ENCODE measurements at places on chromosomes 1 and 21. TPM values are rescaled to one million over a fixed set of nuclear protein-coding genes. Genes with fewer than 3 reads are reported as not detected.
A peak's percentile ranks its signal among the peaks of the same experiment; 100 is the strongest.

GRCh38 chr1:5915587-5916571 lies 76.3 kb downstream of the NPHP4 start:
- DNase-seq: peak; percentile 54

DNA sequence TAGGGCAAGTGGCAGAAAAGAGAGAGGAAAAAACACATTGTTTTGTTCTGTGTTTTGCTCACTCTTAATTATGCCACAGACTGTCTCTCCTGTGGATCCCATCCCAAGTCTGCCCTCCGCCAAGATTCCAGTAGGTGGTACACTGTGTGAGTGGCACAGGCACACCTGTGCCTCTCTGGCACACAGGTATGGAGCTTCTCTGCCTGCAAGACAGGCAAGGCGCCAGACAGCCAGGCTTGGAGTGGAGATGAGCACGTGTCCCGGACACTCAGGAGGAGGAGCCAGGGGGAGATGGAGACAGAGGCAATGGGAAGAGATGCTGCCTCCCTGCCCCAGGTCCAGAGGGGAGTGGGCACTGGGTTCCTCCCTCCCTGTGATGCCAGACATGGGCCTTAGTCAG lies 6.5 kb upstream of the GRIK3 start:
- DNase-seq: no peak

DNA sequence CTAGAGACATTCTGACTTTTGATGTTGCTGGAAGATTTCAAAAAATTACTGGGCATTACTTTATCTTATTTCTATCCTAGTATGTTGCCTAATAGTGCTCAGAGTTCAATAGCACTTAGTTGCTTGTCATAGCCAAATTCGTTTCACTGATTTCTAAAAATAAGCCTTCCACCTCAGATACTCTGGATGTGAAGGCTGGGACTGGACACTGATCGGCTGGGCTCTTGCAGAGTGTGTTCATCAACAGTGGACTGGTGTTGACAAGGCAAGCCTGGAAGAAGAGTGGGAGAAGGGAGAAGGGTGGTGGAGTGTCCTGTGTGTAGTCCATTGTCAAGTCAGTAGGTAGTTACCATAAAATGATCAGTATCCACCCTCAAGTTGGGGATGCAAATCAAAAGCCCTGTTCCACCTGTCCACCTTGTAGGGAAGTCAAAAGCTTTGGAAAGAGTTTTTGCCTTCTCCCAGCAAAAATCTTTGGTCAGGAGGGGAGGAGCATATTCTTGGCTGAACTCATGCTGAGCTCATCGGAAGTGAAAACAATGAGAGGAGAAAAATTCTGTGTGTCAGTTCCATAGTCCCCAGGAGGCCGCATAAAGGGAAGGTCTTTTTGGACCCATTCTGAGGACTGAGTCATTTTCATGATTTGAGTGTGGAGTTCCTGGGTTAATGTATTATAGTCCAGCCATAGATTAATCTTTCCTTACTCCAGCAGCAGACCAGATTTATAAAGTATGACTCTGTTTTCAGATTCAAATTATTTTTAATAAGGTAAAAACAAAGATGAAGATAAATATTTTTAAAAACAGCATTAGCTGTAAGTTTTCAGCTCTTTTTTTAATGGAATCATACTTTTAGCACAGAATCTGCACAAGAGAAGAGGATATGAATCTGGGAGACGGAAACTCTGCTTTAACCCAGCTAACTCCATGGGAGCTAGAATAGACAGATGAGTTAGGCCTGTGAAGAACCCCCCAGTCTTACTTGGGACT lies 99.5 kb upstream of the BMP8A start:
- peak; percentile 91 for DNase-seq

The DDR2 gene
- 3.4 TPM for total RNA-seq

- DNase-seq: no peak
These were observed 92.8 kb downstream of the LYPLAL1 start for GRCh38 chr1:219266524-219266923.

DNA sequence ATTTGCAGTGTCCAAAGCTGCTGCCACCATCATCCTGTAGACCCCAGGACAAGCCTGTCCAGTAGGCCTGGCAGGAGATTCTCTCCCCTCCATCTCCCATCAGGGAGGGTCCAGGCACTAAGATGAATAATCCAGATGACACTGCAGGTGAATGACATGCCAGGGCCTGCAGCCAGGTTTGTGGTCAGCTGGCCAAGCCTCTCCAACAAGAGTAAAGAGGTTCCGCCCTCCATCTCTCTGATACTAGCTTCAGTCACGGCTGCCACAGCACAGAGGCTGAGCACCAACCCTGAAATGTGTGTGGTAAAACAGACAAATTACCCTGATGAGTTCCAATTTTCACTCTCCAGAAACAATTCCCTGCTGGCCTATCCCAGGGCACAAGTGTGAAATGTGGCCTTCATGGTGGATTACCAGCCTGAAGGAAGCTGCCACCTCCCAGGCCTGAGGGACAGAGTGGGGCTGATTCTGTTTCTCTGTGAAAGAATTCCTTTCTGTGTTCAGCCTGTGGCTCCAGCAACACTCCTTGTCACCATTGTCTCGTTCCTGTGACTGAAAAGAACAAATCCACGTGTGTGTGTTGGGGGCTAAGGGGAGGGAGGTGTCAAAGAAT lies 19.9 kb upstream of the LHX4 start:
- no peak for DNase-seq

DNA sequence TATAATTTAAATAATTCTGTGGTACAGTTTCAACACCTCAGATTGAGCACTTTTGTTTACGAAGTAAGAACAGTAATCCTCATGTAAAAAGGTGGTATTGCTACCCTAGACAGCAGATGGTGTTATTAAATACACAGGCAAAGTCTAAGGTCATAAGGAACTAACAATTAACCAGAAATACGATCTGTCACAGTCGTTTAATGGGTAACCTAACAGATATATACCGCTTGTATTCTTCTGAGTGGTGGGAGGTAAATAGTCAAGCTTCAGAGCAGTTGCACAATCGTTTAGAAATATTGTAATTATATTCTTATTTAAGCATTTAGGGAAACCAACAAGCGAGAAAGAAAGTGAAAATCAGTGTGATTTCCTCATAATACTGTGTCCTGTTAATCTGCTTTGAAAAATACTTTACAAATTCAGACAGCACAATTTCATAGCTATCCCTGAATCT lies 9.8 kb upstream of the IRF2BP2 start:
- DNase-seq: no peak

DNA sequence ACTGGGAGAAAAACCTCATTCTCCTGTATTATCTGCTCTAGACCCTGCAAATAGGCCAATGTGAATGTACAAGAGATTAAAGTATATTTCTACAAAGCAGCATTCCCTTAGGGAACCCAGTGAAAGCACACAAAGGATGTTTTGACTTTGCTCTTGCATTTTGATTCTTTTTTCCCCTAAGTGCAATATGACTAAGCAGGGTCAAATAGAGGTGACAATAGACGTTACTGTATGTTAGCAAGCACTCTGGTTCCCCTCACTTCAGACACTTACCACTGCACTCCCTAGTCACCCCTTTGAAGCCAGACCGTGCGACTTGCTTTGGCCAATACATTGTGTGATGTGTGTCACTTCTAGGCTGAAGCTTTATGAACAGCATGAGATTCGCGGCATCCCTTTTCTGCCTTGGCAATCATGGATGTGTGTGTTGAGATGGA lies 209.7 kb downstream of the RHOU start:
- peak; percentile 28 for DNase-seq

DNA sequence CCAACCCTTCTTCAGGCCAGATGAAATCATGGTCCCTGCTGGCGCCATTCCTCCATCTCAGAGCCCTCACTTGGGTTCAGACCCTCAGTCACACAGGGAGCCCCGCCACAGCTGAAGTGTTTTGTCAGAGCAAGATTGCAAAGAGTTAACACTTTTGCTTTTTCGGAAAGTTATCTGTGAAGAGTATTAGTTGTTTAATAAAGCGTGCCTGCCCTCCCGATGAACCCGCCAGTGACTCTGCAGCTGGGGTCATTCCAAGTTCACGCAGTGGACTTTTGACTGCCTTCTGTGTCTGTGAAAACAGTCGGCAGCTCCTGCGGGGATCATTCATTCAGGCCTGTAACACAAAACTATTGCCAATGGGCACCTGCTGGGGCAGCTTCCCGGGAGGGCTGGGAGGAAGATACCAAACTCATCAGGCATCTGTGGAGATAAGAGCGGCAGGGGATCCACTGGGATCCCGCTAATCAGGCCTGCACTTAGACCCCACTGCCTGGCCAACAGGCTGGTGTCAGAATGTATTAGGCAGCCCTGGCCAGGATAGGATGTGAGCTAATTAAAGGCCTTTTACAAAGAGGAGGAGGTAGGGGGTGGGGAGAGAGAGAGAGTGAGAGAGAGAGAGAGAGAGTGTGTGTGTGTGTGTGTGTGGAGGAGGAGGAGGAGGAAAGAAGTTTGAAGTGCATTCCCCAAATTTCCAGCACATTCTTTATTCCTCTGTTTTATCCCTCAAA lies 184.5 kb downstream of the DHRS3 start:
- peak; percentile 83 for DNase-seq

The FOXO6 gene
- total RNA-seq: not detected

DNA sequence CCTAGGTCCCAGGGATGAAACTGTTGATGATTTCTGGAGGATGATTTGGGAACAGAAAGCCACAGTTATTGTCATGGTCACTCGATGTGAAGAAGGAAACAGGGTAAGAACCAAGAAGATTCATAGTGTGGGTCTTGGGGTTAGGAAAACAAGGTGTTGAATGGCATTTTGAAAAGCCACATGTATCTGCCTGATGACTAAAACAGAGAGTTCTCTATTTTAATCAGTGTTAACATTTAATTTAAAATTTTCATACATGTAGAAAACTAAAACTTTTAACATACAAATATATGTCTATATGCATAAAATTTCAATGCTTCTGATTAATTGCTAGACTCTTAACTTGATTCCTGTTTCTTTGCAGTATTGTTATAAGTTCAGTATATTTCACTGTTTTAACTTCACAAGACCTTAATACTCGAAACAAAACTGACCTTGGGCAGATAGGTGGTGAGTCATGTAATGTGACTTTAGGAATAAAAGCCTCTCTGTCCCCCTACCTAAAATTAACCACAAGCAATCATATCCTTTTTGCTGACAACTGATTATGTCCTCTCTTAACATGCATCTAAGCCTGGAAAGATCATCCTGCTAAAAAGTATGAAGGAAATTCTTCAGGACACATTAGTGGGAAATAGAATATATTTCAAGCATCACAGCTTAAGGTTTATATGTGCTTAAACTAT lies 95.6 kb downstream of the PTPRC start:
- DNase-seq: no peak

DNA sequence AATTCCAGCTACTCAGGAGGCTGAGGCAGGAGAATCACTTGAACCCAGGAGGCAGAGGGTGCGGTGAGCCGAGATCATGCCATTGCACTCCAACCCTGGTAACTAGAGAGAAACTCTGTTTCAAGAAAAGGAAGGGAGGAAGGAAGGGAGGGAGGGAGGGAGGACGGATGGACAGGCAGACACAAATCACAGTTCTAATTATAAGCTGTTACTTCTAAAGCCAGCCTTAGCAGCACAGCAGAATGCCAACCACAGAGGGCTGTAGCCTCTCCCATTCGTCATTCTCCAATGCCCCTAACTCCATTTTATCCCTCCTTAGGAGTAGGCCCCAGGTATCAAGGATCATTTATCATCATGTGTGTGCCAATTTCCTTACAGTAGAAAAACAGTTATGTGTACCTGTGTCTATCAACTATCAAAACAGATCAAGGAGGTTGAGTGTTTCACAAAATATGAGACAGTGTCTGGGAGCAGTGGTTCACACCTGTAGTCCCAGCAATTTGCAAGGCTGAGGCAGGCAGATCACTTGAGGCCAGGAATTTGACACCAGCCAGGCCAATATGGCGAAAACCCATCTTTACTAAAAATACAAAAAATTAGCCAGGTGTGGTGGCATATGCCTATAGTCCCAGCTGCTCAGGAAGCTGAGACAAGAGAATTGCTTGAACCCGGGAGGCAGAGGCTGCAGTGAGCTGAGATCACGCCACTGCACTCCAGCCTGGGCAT lies 19.1 kb downstream of the USP48 start:
- DNase-seq: no peak

All from lung microvascular endothelial cell (primary cell).